GOT3 (cell line): ENCODE measurements at places on chromosomes 1 and 21.

GRCh38 chr1:30607723-30608122 lies 115.7 kb downstream of the MATN1 start:
- no peak for DNase-seq

DNA sequence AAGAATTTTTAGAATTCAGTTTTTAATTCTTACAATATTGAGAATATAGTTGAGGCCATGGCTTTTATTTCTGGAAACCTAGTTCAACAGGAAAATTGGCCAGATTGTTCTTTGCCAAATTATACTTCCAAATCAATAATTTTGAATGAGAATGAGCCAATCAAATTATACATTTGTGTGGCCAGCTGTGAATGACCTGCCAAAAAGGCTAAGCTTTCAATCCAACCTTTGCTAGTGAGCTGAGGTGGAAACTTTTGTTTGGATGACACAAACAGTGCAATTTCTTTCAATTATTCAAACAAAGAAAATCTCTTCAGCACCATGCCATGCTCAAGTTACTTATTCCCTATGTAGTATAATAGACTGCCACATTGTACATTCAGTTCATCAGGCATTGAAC lies 167.8 kb downstream of the PATJ start:
- no peak for DNase-seq

GRCh38 chr1:172467446-172467845 lies 23.6 kb upstream of the PIGC start:
- DNase-seq: no peak

DNA sequence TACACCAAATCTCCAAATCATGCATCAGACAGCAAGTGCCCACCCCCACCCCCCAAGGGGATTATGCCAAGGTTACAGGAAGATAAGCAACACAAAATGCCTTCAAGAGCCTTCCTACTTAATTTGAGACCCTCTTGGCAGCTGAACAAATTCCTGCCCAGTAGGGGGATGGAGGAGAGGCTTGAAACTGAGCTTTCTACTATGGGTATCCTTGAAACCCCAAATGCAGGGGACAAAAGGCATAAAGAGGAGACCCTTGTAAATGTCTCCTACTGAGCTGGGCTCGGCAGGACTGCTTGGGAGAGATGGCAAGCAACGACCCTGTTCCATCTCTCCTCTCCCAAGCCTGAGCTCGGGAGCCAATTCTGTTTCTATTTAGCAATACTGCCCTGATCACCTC lies 3.5 kb downstream of the SLC41A1 start:
- DNase-seq: no peak

DNA sequence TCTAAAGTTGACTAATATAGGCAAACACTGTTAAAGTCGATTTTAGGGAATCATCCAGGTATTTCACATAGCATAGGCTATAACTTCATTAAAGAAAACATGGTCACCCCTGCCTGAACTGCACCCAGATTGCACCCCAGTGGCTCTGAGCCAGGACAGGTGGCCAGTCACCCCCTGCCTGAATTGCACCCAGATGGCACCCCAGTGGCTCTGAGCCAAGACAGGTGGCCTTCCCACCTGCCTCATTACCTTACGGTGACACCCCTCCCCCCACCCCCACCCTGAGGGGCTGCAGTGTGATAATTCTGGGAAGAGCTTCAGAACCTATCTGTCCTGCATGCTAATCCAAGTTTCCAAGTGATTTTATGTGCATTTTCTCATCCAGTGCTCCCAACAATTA lies 78.9 kb downstream of the DSCAM start:
- no peak for DNase-seq
